ENCODE measurements at places on chromosomes 1 and 21.

DNA sequence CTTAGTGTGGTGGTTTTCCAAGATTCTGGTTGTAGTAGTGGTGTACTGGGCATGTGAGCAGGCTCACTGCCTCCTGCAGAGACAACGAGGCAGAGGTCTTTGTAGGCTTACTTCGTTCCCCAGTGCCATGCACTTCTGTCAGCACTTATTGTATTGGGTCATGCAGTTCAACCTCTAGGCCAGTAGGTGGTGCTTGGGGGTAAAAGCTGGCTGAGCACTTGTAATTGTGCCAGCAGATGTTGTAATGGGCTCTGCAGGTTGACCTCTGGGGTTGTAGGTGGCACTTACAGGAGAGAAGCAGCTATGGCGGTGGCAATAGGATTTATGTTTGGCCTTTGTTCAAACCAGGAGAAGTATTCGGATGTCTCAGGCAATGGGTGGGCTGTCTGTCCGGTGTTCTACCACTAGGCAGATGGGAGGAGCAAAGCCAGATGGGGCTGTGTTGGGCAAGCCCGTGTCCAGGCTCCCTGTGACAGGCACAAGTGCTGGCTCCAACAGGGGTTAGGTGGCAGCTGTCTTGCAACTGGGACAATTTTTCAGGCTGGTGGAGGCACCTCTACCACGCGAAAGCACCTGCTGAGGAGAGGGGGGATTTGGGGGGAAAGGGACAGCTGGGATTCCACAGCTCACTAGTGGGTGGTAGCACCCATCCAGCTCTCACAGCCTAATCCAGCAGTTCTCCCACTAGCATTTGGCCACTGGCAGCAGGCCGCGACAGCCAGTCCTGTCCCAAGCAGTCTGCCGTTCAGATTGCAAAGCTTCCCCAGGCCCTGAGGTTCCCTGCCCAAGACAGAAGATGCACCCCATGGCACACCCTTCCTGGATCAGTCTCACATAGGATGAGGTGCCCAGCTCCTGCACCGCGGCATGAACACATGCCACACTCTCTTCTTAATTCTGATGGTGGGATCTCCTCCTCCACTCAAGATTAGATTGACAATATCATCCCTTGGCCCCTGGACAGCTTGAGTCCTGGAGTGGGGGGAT lies 274.5 kb downstream of the CTH start:
- no peak overlapping the region for H3K27ac ChIP-seq
- H3K27me3 ChIP-seq: no peaks in the 10 kb centered on the region
- H3K36me3 ChIP-seq: no peaks in the 10 kb centered on the region
- no peaks in the 10 kb centered on the region for H3K4me1 ChIP-seq
- no peak for DNase-seq
- no peak overlapping the region for H3K4me3 ChIP-seq

DNA sequence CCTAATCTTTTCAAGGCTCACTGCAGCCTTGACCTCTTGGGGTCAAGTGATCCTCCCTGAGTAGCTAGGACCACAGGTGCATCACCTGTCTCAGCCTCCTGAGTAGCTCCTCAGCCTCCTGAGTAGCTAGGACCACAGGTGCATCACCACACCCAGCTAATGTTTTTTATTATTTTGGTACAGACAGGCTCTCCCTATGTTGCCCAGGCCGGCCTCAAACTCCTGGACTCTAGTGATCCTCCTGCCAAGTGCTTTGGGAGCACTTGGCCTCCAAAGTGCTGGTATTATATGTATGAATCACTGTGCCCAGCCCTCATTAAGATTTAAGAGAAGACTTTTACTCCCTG lies 58.5 kb upstream of the S1PR1 start:
- H3K36me3 ChIP-seq: no peaks in the 10 kb centered on the region
- peak overlapping the region; percentile 91 for H3K27ac ChIP-seq
- H3K4me1 ChIP-seq: peaks cover 20% of the 10 kb centered on the region
- no peak for DNase-seq
- H3K27me3 ChIP-seq: no peaks in the 10 kb centered on the region

GRCh38 chr1:171940368-171940767 lies 99.1 kb downstream of the DNM3 start:
- H3K4me1 ChIP-seq: no peaks in the 10 kb centered on the region
- peaks cover 38% of the 10 kb centered on the region for H3K27me3 ChIP-seq
- no peak overlapping the region for H3K27ac ChIP-seq

GRCh38 chr1:34871443-34872132 lies 12.0 kb upstream of the SMIM12 start:
- peaks cover 58% of the 10 kb centered on the region for H3K27me3 ChIP-seq
- peaks cover 13% of the 10 kb centered on the region for H3K4me1 ChIP-seq
- no peak overlapping the region for H3K27ac ChIP-seq
- H3K36me3 ChIP-seq: peaks cover 4% of the 10 kb centered on the region

DNA sequence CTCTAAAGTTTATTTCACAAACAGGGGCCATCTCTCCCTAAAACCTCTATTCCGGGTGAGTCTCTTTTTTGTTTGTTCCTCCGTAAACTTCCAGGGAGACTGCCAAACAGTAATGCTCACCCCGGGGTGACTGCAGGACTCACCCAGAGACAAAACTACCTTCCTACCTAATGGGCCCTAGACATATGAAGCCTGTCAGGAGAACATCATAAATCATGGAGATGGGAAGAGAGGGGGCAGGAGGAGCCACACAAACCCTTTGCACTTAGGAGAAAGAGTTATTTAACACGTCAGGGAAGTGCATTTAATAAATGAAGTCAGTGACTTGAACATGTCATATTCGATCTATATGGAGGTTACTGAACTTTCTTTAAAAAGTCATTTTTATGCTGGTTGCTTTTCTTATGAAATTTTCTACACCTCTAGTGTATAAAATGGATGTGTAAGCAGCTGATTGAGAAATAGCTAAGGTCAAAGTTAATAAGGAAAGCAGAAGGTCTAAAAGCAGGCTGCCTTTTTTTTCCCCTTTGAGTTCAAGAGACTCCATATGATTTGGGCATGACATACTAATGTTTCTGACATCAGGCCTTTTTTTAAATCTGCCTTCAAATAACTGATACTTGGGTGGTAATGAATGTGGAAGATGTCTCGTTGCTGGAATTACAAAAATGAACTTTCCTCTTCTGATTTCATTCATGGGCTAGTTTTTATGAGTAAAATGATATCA lies 286.9 kb upstream of the USP25 start:
- no peak overlapping the region for H3K4me3 ChIP-seq
- no peaks in the 10 kb centered on the region for H3K27me3 ChIP-seq
- H3K36me3 ChIP-seq: no peaks in the 10 kb centered on the region
- peaks cover 4% of the 10 kb centered on the region for H3K4me1 ChIP-seq
- no peak for DNase-seq

DNA sequence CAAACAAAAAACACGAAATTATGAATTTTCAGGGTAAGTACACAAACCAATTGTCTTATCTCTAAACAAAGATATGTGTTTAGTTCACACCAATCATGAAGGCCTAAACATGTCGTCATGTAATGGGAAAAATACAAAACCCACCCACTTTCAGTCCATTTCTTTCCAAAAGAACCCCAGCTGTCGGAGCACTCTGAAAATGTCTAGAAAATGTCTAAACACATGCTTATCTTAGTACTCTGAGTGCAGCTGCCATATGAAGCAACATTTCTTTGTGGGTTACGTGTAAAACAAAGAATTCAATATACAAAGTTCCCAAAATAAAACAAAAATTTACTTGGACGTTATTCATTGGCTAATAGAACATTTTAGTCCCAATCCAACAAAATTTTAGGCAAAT lies 22.7 kb downstream of the SERBP1 start:
- H3K27ac ChIP-seq: no peak overlapping the region
- H3K4me3 ChIP-seq: no peak overlapping the region
- H3K27me3 ChIP-seq: no peaks in the 10 kb centered on the region
- peaks cover 6% of the 10 kb centered on the region for H3K4me1 ChIP-seq
- H3K36me3 ChIP-seq: peaks cover 21% of the 10 kb centered on the region
- no peak for DNase-seq

GRCh38 chr1:192877283-192877886 lies 68.5 kb downstream of the RGS2 start:
- H3K36me3 ChIP-seq: no peaks in the 10 kb centered on the region
- no peak overlapping the region for H3K4me3 ChIP-seq
- H3K27me3 ChIP-seq: peaks cover 41% of the 10 kb centered on the region
- no peak overlapping the region for H3K27ac ChIP-seq
- H3K4me1 ChIP-seq: no peaks in the 10 kb centered on the region

DNA sequence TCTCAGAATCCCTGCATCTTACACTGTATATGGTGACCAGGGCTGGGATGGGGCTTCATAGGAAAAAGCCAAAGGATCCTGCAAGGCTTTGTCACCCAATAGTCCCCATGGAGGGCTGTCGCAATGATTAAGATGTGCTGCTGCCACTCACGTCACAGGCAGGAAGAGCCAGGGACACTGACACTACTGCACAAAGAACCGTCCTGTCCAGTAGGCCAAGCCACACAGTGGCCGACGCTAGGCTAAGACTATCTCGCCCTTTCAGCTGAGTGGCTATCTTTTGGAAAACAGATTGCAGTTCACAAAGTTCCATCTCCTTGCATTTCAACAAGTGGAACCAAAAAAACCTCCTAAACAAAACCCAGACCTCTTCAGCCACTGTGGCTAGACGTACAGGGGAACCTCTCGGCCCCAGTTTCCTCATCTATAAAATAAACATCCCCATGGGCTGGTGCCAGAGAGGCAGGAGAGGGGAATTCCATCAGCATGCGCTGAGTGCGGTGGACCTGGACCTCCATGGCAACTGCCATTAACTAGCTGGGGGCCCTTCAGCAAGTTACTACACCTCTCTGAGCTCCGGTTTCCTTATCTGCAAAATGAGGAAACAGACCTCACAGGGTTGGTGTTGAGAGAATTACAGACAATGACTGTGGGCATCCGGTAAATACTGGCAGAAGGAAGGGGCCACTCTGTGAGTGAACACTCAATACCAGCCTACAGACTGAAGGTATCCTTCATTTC lies 8.7 kb downstream of the CAPZB start:
- H3K27ac ChIP-seq: peak overlapping the region; percentile 98
- peaks cover 28% of the 10 kb centered on the region for H3K36me3 ChIP-seq
- peak overlapping the region; percentile 82 for H3K4me3 ChIP-seq
- DNase-seq: peak; percentile 36
- H3K27me3 ChIP-seq: no peaks in the 10 kb centered on the region
- H3K4me1 ChIP-seq: peaks cover 77% of the 10 kb centered on the region

- H3K27ac ChIP-seq: peak overlapping the region; percentile 99
- DNase-seq: no peak
- peaks cover 23% of the 10 kb centered on the region for H3K36me3 ChIP-seq
- H3K27me3 ChIP-seq: no peaks in the 10 kb centered on the region
- H3K4me3 ChIP-seq: peak overlapping the region; percentile 97
- H3K4me1 ChIP-seq: peaks cover 56% of the 10 kb centered on the region
Observed at GRCh38 chr1:27154469-27154990, 395 bp downstream of the SLC9A1 start.

DNA sequence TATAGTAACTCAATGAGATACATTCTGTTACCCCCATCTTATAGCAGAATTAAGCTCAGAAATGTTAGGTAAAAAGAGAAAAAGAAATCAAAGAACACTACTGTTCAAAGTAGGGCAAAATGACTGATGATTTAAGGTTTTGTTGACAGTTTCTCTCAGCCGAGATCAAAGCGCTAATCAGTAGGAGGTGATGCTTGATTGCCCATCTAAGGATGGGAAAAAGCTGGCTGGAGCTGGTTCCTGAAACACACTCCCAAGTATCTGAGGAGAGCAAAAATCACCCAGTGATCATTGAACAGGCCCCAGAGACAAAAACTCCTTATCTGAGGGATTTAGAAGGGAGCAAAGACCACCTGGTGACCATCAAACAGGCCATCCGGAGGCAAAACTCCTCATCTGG lies 64.5 kb upstream of the CSF1 start:
- no peaks in the 10 kb centered on the region for H3K27me3 ChIP-seq
- H3K27ac ChIP-seq: no peak overlapping the region
- peaks cover 5% of the 10 kb centered on the region for H3K4me1 ChIP-seq

DNA sequence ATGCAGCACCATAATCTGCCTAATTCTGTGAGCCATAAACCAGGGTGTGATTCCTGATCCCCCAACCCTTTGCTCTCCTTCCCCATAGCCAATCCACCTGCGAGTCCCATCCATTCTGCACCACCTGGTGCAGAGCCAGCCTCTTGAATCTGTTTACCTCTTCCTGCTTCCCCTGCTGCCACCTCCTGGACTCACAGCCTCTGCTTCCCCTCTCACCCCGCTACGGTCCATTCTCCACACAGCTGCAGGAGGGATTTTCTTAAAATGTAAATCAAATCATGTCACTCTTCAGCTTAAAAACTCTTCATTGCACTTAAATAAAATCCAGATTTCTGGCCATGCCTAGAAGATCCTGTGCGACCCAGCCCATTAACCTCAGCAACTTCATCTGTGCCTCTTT lies 186.7 kb downstream of the FOXD2 start:
- H3K4me3 ChIP-seq: no peak overlapping the region
- no peaks in the 10 kb centered on the region for H3K36me3 ChIP-seq
- H3K27ac ChIP-seq: no peak overlapping the region
- DNase-seq: no peak

DNA sequence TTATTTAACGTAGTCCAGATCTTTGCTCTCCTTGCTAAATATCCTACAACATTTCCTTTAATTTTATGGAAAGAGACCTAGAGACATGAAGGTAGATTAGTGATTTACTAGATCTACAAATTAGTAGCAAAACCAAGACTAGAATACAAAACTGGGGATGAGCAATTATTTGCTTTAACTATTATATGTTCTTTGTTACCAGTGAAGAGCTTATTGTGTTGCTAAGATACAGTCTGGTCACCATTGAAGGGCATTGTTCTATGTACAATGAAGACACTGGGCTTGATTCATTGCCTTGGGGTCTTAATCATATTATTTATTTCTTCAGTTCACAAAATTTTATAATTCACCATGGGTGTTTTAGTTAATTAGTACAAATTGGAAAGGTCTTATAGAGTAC lies 88.3 kb downstream of the S1PR1 start:
- no peak overlapping the region for H3K27ac ChIP-seq
- no peaks in the 10 kb centered on the region for H3K36me3 ChIP-seq
- H3K4me1 ChIP-seq: peaks cover 2% of the 10 kb centered on the region

DNA sequence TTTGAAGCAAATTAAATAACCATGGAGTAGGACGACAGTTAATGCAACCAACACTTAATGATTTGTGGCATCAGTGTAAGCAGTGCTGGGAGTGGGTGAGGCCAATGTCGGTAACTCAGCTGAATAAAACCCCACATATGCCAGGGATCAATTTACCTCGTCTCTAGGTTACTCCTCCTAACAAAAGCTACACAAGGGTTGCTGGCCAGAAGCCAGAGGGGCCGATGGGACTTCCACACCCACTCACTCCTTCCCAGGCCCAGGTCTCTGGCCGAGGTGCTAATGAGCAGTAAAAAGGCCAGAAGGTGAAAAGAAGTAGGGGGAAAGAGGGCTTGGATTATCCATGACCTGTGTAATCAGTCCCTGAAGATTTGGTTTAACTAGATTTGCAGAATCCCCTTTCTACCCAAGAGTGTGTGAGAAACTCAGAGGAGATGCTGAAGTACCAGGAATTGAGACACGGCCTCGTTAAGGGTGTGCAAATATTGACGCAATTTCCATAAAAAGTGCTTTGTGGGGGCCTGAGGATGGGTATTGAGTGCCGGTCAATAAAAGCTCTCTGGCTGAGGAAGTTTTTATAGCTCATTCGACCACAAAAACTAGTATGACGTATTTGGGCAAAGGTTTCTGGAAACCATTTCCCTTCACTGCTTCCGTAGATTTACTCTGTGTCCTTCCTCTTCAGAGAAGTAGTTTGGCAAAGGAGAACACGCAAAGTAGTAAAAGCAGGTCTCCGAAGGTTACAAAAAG lies 145.5 kb downstream of the TBX15 start:
- no peak overlapping the region for H3K4me3 ChIP-seq
- no peak for DNase-seq
- no peaks in the 10 kb centered on the region for H3K27me3 ChIP-seq
